Hair follicular keratinocyte (primary cell): ENCODE measurements at places on chromosomes 16 and 17. TPM values are rescaled to one million over a fixed set of nuclear protein-coding genes. Genes with fewer than 3 reads are reported as not detected.

Gene NOD2
- total RNA-seq: 1.2 and 1.3 TPM in 2 replicates

Gene EMC6
- total RNA-seq: 20.4 and 26.5 TPM in 2 replicates

Gene PLCD3
- 66.8 and 126 TPM in 2 replicates for total RNA-seq

Gene ZSCAN10
- not detected in 2 replicates for total RNA-seq

Gene MT1G
- 12.8 and 14.0 TPM in 2 replicates for total RNA-seq

Gene PYDC1
- not detected in 2 replicates for total RNA-seq

Gene NHLRC4
- total RNA-seq: 0.11 and 0.16 TPM in 2 replicates

Gene QRICH2
- 0.94 and 1.8 TPM in 2 replicates for total RNA-seq

Gene VAT1L
- total RNA-seq: not detected in 2 replicates

Gene TXNL4B
- 7.8 and 9.1 TPM in 2 replicates for total RNA-seq

Gene SOX8
- not detected in 2 replicates for total RNA-seq

Gene CHRNB1
- 9.8 and 14.8 TPM in 2 replicates for total RNA-seq

Gene YWHAE
- 727 and 935 TPM in 2 replicates for total RNA-seq

Gene TEKT3
- not detected in 2 replicates for total RNA-seq

Gene KRTAP3-2
- not detected in 2 replicates for total RNA-seq

Gene KRT24
- total RNA-seq: not detected in 2 replicates

Gene KRT31
- total RNA-seq: 0.23 TPM in 1 of 2 replicates, not detected in the other

Gene UTS2R
- total RNA-seq: not detected in 2 replicates

Gene HSD17B2
- total RNA-seq: 4.6 and 12.3 TPM in 2 replicates

Gene SLC13A5
- total RNA-seq: 0.86 and 0.95 TPM in 2 replicates

Gene SALL1
- 0.04 TPM in 1 of 2 replicates, not detected in the other for total RNA-seq

Gene HS3ST3A1
- total RNA-seq: 0.84 TPM in 1 of 2 replicates, not detected in the other

Gene SLX4
- total RNA-seq: 6.0 and 7.4 TPM in 2 replicates

Gene TTLL6
- total RNA-seq: not detected in 2 replicates

Gene TPSD1
- not detected in 2 replicates for total RNA-seq

Gene CNGB1
- total RNA-seq: 2.7 and 3.5 TPM in 2 replicates

Gene CTRB1
- total RNA-seq: not detected in 2 replicates

Gene MAP2K3
- 33.0 and 35.5 TPM in 2 replicates for total RNA-seq

Gene OR1F1
- total RNA-seq: not detected in 2 replicates

Gene BIRC5
- total RNA-seq: 25.3 and 69.2 TPM in 2 replicates

Gene FBXO39
- total RNA-seq: 3.2 and 9.3 TPM in 2 replicates

Gene CHST4
- total RNA-seq: 0.30 TPM in 1 of 2 replicates, not detected in the other

Gene ESRP2
- 15.7 and 24.9 TPM in 2 replicates for total RNA-seq

Gene TIGD7
- total RNA-seq: 0.78 and 0.87 TPM in 2 replicates

Gene CCL14
- total RNA-seq: not detected in 2 replicates

Gene AOC2
- 0.55 and 0.84 TPM in 2 replicates for total RNA-seq

Gene CLDN9
- total RNA-seq: not detected in 2 replicates

Gene SLFN12L
- total RNA-seq: 0.08 TPM in 1 of 2 replicates, not detected in the other

Gene KCNJ12
- 0.08 TPM in 2 replicates for total RNA-seq

Gene MYH3
- 0.23 and 0.34 TPM in 2 replicates for total RNA-seq

Gene CD300C
- total RNA-seq: not detected in 2 replicates

Gene GLIS2
- total RNA-seq: 1.0 and 2.1 TPM in 2 replicates

Gene KRT28
- not detected in 2 replicates for total RNA-seq

Gene FOXO3B
- total RNA-seq: 1.6 and 3.6 TPM in 2 replicates

Gene LCAT
- 6.0 and 9.6 TPM in 2 replicates for total RNA-seq

Gene SLC13A2
- not detected in 2 replicates for total RNA-seq

Gene GCGR
- total RNA-seq: not detected in 2 replicates

Gene SYNGR3
- total RNA-seq: 0.68 and 5.4 TPM in 2 replicates

Gene MYH1
- not detected in 2 replicates for total RNA-seq

Gene ASIC2
- not detected in 2 replicates for total RNA-seq

Gene CA4
- not detected in 2 replicates for total RNA-seq

Gene OTOA
- not detected in 2 replicates for total RNA-seq
